ENCODE measurements at places on chromosomes 11 and 22.

GRCh38 chr11:7694235-7694634, 12.0 kb downstream of the OVCH2 start:
- no peak for DNase-seq

- DNase-seq, result no peak
Measured at GRCh38 chr22:46079093-46079860, 71.0 kb upstream of the PPARA start.

DNA sequence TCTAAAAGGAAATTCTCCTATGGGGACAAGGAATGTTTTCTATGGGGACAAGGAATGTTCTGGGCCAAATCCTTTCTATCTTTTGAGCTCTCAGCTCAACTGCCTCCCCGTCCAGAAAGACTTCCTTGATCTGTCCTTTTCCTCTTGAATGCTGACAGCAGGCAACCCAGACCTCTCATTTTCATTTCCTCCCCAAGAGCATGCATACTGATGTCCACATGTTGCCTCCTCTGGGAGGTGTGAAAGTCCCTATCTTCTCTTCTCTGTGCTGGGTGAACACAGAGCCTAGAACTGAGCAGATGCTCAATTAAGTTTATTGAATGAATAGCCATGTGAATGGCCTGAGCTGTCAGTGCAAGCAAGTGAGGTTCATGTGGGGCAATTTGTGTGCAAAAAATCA, 331.9 kb upstream of the NARS2 start:
- DNase-seq, result no peak

- DNase-seq, result no peak
Measured at GRCh38 chr22:35484651-35485556, 55.7 kb upstream of the RASD2 start.

GRCh38 chr11:64268893-64269539, 15.4 kb downstream of the BAD start:
- no peak for DNase-seq

- no peak for DNase-seq
Measured at GRCh38 chr11:117573326-117573725, 223.7 kb downstream of the DSCAML1 start.

DNA sequence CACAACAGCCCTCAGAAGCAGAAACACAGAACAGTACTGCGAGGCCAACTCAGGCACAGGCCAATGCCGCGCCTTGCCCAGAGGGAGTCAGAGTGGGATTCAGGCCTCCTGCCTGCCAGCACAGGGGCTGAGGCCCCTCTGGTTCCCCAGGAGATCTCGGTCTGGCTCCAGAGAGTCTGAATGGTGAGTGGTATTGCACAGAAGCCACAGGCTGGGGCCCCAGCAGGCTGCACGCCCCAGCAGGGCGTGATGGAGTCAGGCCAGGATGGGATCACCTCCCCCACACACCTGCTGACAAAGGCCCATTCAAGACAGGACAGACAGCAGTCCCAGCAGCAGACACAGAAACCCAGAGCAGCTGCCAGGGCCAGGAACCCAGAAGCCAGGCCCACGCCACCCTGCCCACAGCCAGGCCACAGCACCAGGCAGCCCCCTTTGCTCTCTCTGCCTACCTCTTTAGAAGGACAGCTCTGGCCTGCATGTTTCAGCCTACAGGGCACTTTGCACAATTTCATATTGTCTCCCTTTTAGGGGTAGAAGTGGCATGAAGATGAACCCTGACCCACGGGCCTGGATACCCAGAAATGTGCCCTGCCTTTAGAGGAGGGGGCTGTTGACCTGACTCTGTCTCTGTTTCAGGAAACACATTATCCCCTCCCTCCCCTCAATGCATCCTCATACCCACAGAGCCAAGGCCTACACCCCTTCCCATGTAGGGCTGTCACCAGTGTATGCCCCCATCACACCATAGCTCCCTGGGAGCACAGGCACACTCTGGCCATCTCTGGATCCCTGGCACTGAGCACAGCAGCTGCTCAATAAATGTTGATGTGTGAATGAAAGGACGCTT, 6.1 kb downstream of the FXYD6 start:
- DNase-seq, result no peak

- DNase-seq, result no peak
Measured at GRCh38 chr22:20405931-20406685, 12.2 kb downstream of the ZNF74 start.

DNA sequence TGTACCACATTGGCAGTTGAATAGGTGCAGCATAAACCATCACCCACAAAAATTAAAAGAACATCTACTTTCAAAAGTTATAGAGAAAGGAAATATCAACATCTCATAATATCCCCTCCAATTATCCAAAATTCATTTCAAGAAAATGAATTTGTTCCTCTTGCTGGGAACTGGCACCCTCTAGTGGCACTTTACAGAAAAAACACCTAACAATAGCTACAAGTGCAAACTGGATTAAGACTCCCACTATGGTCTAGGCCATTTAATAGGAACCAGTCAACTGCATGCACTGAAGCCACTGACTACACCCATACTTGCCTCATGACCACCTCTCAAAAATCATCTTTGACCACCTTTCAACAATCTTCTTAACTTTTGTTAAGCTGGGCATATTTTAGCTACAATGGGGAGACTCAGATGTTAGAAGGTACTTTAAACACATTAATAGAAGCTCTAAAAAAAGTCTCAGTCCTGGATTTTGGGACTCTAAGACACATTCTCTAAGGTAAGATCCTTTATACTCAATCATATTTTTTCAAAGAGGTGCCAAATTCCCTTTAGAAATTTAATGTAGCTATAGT, 17.3 kb downstream of the TRAF6 start:
- no peak for DNase-seq

DNA sequence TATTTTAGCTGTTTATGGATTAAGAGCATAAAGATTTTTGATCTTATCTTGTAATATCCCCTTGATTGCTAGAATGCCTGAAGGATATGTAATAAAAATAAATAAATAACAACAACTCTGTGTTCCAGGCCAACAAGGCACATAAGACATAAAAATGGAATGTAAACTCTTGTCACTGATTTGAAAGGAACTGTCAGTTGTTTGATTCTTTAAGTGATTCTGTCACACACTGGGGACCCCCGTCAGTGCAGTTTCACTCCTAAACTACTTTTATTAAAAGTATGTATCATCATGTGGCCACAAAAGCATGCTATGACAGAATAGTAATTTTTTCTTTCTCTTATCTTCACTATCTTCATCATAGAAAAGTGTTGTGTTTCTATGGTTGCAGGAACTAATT, 572.4 kb downstream of the CNTN5 start:
- DNase-seq, result no peak

GRCh38 chr11:64321026-64321425, 3.1 kb downstream of the PRDX5 start:
- DNase-seq, result no peak

- DNase-seq, result no peak
Measured at GRCh38 chr11:34445956-34446355, 7.2 kb downstream of the CAT start.

DNA sequence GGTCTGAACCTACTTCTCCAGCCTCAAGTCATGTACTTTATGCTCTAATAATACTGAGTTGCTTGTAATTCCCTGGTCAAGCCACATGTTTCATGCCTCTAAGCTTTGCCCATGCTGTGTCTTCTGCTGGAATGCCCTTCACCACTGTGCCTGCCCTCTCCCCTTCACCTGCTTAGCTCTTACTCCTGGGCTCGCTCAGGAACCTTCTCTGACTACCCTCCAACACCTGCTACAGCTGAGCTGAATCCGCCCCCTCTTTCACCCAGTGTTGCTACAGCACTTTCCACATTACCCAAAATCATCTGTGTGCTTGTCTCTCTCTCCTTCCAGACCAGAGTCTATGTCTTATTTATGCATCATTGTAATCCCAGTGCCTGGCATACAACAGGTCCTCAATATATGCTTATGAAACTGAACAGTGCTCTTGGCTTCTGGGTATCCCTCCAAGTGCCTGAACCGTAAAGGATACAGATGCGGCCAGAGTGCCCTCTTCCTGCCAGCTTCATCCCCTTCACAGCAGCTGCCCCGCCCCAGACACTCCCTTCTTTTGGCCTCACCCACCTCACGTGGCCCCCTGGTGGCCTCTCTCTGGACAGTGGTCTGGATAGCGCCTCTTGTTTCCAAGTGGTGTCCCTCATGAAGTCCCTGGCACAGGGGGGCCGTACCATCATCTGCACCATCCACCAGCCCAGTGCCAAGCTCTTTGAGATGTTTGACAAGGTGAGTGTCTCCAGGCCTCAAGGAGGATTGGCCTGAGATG, 7.1 kb downstream of the ABCG4 start:
- no peak for DNase-seq

GRCh38 chr11:46363031-46363407, 15.8 kb downstream of the DGKZ start:
- no peak for DNase-seq

Measured in stimulated activated CD4-positive, alpha-beta T cell treated with anti-CD3 and anti-CD28 coated beads, Interleukin-15, amount 100 ng/mL, for 1 hour (primary cell).